Lung (tissue), 17 donors: ENCODE measurements at places on chromosomes 4 and X.

- no peaks in the 10 kb centered on the region for H3K27me3 ChIP-seq
- no peaks in the 10 kb centered on the region for H3K4me1 ChIP-seq
- H3K36me3 ChIP-seq: no peaks in the 10 kb centered on the region
- H3K27ac ChIP-seq: no peak overlapping the region
- no peak for DNase-seq
- no peak overlapping the region for H3K4me3 ChIP-seq
Observed at GRCh38 chr4:152559641-152560040, 23.7 kb upstream of the FBXW7 start.

GRCh38 chr4:88130544-88131305 is 27.7 kb downstream of the ABCG2 start:
- H3K4me1 ChIP-seq: no peaks in the 10 kb centered on the region
- DNase-seq: no peak
- H3K27me3 ChIP-seq: no peaks in the 10 kb centered on the region
- H3K27ac ChIP-seq: no peak overlapping the region

DNA sequence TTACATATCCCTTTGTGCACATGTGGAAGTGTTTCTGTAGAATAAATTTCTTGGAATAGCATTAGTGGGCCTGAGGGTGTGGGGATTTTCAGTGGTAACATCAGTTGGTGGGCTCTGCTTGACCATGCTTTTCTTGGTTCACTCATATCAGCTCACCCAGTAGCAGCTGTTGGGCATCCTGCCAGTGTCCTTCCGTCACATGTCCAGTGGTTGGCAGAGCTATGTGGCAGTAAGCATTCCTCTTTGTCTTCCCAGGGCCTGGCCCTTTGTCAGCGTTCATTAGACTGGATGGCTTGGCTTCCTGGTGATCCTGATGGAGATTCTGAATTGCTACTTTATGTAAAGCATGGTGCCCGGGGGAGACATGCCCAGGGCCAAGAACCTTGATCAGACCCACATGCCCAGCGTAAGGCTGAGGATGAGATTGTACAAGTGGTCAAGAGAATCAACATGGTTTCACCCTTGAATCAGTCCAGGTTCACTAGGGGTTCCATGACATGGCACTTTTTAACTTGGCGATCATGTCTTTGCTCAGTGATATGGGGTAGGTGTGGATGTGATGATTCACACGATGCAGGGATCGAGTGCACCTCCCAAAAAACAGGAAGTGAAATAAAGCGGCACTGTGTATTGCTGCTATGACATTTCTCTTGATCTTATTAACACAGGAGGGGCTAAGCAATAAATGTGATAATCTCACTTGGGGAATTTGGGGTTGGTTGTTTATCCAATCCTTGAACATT is 72.1 kb upstream of the IGFBP7 start:
- no peaks in the 10 kb centered on the region for H3K4me1 ChIP-seq
- no peaks in the 10 kb centered on the region for H3K36me3 ChIP-seq
- H3K4me3 ChIP-seq: no peak overlapping the region
- no peak for DNase-seq
- H3K27ac ChIP-seq: no peak overlapping the region
- no peaks in the 10 kb centered on the region for H3K27me3 ChIP-seq

GRCh38 chr4:148405161-148405893 is 36.9 kb downstream of the NR3C2 start:
- DNase-seq: peak; percentile 43
- H3K27me3 ChIP-seq: no peaks in the 10 kb centered on the region
- H3K36me3 ChIP-seq: no peaks in the 10 kb centered on the region
- H3K27ac ChIP-seq: no peak overlapping the region

GRCh38 chr4:52199574-52200338 is 148.7 kb downstream of the SPATA18 start:
- H3K27me3 ChIP-seq: no peaks in the 10 kb centered on the region
- H3K36me3 ChIP-seq: no peaks in the 10 kb centered on the region
- H3K27ac ChIP-seq: peak overlapping the region; percentile 44
- no peak overlapping the region for H3K4me3 ChIP-seq
- H3K4me1 ChIP-seq: peaks cover 13% of the 10 kb centered on the region

DNA sequence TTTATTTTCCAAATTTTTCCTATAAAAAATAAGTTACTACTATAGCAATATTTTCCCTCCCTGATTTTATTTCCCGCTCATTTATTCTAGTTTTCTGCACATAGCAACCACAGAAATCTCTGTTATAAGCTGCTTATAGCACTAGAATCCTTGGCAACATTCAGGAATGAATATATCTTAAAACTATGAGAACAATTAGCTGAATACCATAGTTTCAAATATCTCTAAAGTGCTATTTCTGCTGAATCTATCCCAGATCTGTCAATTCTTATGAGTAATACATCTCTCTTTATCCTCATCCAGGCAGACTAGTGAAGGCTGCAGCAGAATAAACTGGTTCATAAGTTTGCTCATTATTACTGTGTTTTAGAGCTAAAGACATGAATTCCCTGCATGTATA is 622.9 kb upstream of the DIPK2B start:
- no peaks in the 10 kb centered on the region for H3K36me3 ChIP-seq
- DNase-seq: no peak
- no peak overlapping the region for H3K27ac ChIP-seq
- H3K4me1 ChIP-seq: no peaks in the 10 kb centered on the region
- H3K27me3 ChIP-seq: no peaks in the 10 kb centered on the region

DNA sequence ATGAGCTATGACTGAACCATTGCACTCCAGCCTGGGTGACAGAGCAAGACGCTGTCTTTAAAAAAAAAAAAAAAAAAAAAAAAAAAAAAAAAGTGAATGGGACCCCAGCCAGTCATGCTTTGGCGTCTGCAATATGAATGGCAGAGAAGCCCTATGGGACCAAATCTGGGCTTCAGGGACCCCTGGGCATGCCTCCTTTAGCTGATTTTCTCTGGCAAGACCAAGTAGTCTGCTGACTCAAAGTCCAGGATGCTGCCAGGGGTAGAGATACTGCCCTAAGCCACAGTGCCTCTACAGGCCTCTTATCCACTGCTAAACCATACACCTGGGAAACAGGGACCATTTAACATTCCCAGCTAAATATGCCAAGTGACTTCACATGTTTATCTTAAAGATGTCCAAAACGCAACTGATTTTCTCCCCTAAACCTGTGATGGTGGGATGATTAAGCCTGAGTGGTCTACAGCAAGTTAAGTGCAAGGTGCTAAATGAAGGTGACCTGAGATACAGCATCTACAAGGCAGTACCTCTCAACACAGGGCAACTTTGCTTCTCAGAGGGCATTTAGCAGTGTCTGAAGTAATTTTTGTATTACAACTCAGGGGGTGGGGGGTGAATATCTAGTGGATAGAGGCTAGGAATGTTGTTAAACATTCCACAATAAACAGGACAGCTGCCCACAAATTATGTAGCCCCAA is 5.8 kb downstream of the RPS4X start:
- H3K4me3 ChIP-seq: no peak overlapping the region
- H3K27ac ChIP-seq: no peak overlapping the region
- no peaks in the 10 kb centered on the region for H3K27me3 ChIP-seq
- no peak for DNase-seq
- peaks cover 24% of the 10 kb centered on the region for H3K4me1 ChIP-seq
- H3K36me3 ChIP-seq: peaks cover 56% of the 10 kb centered on the region

DNA sequence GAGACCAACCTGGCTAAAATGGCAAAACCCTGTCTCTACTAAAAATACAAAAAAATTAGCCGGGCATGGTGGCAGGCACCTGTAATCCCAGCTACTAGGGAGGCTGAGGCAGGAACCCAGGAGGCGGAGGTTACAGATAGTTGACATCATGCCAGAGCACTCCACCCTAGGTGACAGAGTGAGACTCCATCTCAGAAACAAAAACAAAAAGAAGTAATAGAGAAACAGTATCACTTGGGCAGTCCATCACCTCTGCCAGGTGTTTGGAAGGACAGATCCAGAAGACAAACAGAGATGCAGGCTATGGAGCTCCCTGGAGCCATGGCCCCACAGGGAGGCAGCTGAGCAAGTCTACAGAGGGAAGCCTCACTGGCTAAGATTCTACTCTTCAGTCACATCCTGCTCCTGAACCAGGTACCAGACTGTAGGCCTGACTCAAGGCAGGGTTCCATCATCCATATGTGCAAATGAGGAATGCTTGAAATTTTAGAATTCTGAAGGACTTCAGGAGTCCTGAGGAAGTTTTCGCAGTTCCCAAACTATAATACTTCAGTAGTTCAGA is 81.4 kb upstream of the CPEB2 start:
- peaks cover 2% of the 10 kb centered on the region for H3K4me1 ChIP-seq
- no peaks in the 10 kb centered on the region for H3K27me3 ChIP-seq
- no peak overlapping the region for H3K27ac ChIP-seq

- peaks cover 12% of the 10 kb centered on the region for H3K4me1 ChIP-seq
- H3K36me3 ChIP-seq: no peaks in the 10 kb centered on the region
- H3K4me3 ChIP-seq: no peak overlapping the region
- DNase-seq: no peak
- H3K27ac ChIP-seq: no peak overlapping the region
Observed at GRCh38 chr4:52962721-52963120, 100.6 kb downstream of the RASL11B start.
